ENCODE measurements at places on chromosomes 7 and 10. TPM values are rescaled to one million over a fixed set of nuclear protein-coding genes. Genes with fewer than 3 reads are reported as not detected.

The DUS4L gene
- total RNA-seq: 2.5 TPM

The CUZD1 gene
- total RNA-seq: 0.11 TPM

The OR2A12 gene
- total RNA-seq: not detected

The NAT16 gene
- not detected for total RNA-seq

The COL17A1 gene
- total RNA-seq: not detected

The CHST15 gene
- total RNA-seq: 0.25 TPM

The SYT15 gene
- total RNA-seq: 1.2 TPM

The CYP26C1 gene
- not detected for total RNA-seq

The ENTPD7 gene
- 21.6 TPM for total RNA-seq

The RABGEF1 gene
- total RNA-seq: 70.8 TPM

The AKR1C3 gene
- 36.2 TPM for total RNA-seq

The DMBT1 gene
- not detected for total RNA-seq

The CYP3A7 gene
- not detected for total RNA-seq

The PCGF6 gene
- 9.7 TPM for total RNA-seq

The OR2A5 gene
- not detected for total RNA-seq

The LRRC61 gene
- total RNA-seq: not detected

The INMT gene
- not detected for total RNA-seq

The PIP gene
- not detected for total RNA-seq

The STK17A gene
- total RNA-seq: 132 TPM

The BLNK gene
- total RNA-seq: not detected

The TMEM196 gene
- total RNA-seq: not detected

The CCL24 gene
- not detected for total RNA-seq

The NMT2 gene
- 28.6 TPM for total RNA-seq

The MOGAT3 gene
- total RNA-seq: not detected

The LSM8 gene
- 39.1 TPM for total RNA-seq

The VWDE gene
- total RNA-seq: not detected

The PITX3 gene
- not detected for total RNA-seq

The NEBL gene
- total RNA-seq: not detected

The MRPS16 gene
- total RNA-seq: 57.2 TPM

The OPTN gene
- total RNA-seq: 50.6 TPM

The NOBOX gene
- total RNA-seq: not detected

The H2BK1 gene
- not detected for total RNA-seq

The TMEM140 gene
- total RNA-seq: 4.4 TPM

The GARIN1A gene
- total RNA-seq: 0.89 TPM

The ATG9B gene
- not detected for total RNA-seq

The GNAT3 gene
- total RNA-seq: not detected

The FBXW4 gene
- 18.7 TPM for total RNA-seq

The UNCX gene
- not detected for total RNA-seq

The C10orf71 gene
- total RNA-seq: not detected

The SLC4A2 gene
- total RNA-seq: 80.3 TPM

The SORCS1 gene
- not detected for total RNA-seq

The RNF133 gene
- total RNA-seq: not detected

The LRRC18 gene
- not detected for total RNA-seq

The TMEM229A gene
- not detected for total RNA-seq

The SPOCK2 gene
- total RNA-seq: not detected

The ZNF736 gene
- 3.2 TPM for total RNA-seq

The MYL7 gene
- total RNA-seq: not detected

The ANXA8 gene
- 3.7 TPM for total RNA-seq

The DNAJB9 gene
- total RNA-seq: 39.3 TPM

The METTL27 gene
- 3.5 TPM for total RNA-seq

The SPDYE9 gene
- total RNA-seq: not detected

The SPDYE6 gene
- total RNA-seq: not detected

The RTKN2 gene
- under 0.01 TPM for total RNA-seq

The UBE2H gene
- 44.4 TPM for total RNA-seq

The PLEKHS1 gene
- not detected for total RNA-seq

The AUTS2 gene
- 1.4 TPM for total RNA-seq

The CAMK2B gene
- total RNA-seq: 2.5 TPM

The TLX1 gene
- not detected for total RNA-seq
